HS-27A (cell line): ENCODE measurements at places on chromosomes 13 and 19.

GRCh38 chr19:12796146-12797071 lies 5.1 kb downstream of the JUNB start:
- DNase-seq = no peak

- no peak for DNase-seq
Observed at GRCh38 chr19:383922-384798, 24.8 kb downstream of the C2CD4C start.

GRCh38 chr13:91701975-91702374 lies 303.6 kb downstream of the GPC5 start:
- DNase-seq = no peak

DNA sequence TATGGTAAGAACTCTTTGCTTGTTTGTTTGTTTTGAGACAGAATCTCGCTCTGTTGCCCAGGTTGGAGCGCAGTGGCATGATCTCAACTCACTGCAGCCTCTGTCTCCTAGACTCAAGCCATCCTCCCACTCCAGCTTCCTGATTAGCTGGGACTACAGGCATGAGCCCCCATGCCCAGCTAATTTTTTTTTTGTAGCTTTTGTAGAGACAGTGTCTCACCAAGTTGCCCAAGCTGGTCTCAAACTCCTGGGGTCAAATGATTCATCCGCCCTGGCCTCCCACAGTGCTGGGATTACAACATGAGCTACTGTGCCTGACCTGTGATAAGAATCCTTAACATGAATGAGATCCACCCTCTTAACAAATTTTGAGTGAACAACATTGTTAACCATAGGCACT lies 183.9 kb upstream of the TSHZ3 start:
- DNase-seq = no peak

- DNase-seq = no peak
Observed at GRCh38 chr19:573519-573825, 1.1 kb downstream of the BSG start.

DNA sequence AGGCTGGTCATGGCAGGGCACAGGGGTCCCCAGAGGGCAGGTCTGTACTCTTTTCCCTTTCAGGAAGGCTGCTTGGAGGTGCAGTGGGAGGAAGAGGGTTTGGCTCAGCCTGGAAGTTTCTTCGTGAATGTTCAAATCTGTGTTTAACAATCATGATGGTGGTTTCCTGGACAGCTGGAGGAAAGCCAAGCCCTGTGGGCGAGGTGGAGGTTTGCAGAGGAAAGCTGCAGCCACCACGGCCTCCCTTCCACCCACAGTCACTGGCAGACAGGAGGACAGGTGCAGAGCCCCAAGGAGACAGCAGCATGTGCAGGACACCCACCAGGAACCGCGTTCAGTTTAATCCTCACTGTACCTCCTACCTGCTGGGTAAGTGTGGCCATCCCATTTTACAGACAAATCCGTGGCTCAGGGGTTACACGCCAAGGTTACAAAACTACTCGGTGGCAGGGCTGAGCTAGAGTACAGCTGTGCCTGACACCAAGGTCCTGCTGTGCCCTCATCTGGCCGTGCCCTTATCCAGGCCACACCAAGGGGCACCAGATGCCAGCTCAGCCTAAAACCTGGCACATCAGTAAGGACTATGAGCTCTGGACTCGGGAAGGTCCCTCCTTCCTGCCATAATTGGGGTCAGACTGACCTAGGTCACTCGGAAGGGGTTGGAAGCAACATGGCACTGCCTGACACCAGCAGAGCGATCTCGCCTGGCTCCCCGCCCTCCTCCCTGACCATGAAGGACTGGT lies 34.1 kb downstream of the SUGP2 start:
- DNase-seq = no peak

GRCh38 chr13:43574605-43575004 lies 212.2 kb downstream of the ENOX1 start:
- no peak for DNase-seq

DNA sequence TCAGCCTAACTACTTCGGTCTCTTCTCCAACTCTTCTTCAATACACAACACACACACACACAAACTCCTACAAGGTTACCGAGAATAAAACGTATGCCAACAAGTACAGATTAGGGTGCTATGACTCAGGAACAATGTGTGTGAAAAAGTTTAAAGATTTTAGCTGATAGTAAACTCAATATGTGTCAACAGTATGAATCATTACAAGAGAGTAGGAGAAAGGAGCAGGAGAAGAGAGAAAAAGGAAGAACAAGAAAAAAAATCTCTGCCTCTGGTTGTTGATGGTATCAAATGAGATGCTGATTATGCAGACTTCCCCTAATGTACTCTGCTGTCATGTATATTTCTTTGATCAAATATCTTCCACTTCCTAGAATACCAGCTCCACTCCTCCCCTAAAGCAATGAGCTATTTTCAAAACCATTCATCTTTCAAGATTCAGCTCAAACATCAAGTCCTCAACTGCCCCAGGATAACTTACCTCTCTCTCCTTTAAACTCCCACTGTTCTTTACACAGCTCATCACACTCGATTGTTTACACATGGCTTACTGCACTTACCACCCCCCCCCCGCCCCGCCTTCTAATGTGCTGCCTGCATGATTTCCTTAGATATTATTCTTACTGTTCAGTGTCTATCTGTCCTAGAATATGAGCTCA lies 95.6 kb downstream of the FAM216B start:
- no peak for DNase-seq

- no peak for DNase-seq
Observed at GRCh38 chr13:74270018-74270417, 135.8 kb upstream of the KLF12 start.

- DNase-seq = no peak
Observed at GRCh38 chr13:98783856-98784478, 31.5 kb upstream of the SLC15A1 start.

GRCh38 chr19:41445575-41445974 lies 2.6 kb downstream of the ERICH4 start:
- DNase-seq = no peak

DNA sequence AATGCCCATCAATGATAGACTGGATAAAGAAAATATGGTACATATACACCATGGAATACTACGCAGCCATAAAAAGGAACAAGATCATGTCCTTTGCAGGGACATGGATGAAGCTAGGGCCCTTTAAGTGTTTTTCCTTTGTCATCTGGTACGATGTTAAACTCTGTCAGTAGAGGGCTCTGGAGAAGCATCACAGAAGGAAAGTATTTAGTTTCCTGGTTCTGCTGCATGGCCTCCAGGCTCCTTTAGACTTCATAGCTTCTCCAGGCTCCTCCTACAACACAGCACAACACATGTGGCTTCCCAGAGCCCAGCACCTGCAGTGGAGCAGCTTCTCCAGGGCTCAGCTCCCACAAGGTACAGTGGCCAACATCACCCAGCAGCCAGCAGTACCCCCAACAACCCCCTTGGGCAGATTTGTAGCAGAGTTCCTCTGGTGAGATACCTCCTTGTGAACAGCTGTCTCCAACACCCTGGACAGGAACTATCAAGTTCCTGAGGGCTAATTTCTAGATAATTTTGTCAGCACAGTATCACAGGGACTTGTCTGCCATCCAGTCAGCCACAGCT lies 63.4 kb downstream of the KCTD12 start:
- DNase-seq = no peak

DNA sequence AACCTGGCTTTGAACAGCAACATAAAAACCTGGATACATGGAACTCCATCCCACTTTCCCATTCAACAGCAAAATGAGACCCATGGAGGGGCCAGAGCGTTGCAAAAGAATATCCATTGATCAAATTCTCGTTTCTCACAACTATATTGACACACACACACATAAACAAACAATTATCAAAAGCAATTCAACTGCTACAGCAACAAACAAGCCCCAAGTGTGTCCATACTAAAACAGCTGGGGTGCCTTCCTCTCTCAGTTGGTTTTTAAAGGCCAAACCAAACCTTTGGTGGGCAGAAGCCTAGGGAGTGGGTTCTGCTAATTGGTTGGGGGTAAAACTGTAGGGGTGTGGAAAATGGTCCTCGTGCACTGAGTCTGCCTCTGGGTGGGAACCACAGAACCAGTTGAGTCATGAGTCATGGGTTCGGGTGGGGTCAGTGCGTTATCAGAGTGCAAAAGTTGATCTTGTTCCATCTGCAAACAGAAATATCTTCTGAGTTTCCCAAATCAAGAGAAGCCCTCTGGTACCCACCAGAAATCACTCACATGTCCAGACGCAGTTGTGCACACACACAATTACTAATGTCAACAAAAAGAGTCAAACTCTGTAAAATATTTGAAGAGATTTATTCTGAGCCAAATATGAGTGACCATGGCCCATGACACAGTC lies 18.5 kb downstream of the GPR42 start:
- DNase-seq = no peak

- DNase-seq = no peak
Observed at GRCh38 chr13:32297206-32297605, 18.0 kb downstream of the ZAR1L start.

- no peak for DNase-seq
Observed at GRCh38 chr19:33259539-33259938, 33.9 kb upstream of the SLC7A10 start.

DNA sequence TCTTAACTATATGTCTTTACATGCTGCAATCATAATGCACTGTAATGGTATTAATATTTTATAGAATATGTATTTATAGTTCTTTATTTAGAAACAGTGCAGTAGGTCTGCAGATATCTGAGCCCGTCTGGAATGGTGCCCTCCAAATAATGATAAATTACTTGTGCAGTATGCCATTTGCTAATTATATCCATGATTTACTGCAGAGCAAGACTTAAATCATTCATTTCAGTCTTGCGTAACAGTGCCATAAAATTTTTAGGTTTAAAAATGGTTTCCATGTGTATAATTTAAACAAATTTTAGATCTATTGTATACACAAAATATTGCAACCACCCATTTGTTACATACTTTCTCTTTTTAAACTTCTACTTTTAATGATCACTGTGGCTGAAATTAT lies 175.1 kb downstream of the ZNF536 start:
- no peak for DNase-seq

GRCh38 chr19:38842439-38843174 lies 7.2 kb downstream of the HNRNPL start:
- no peak for DNase-seq

- no peak for DNase-seq
Observed at GRCh38 chr19:37979547-37980082, 72.6 kb downstream of the SIPA1L3 start.

DNA sequence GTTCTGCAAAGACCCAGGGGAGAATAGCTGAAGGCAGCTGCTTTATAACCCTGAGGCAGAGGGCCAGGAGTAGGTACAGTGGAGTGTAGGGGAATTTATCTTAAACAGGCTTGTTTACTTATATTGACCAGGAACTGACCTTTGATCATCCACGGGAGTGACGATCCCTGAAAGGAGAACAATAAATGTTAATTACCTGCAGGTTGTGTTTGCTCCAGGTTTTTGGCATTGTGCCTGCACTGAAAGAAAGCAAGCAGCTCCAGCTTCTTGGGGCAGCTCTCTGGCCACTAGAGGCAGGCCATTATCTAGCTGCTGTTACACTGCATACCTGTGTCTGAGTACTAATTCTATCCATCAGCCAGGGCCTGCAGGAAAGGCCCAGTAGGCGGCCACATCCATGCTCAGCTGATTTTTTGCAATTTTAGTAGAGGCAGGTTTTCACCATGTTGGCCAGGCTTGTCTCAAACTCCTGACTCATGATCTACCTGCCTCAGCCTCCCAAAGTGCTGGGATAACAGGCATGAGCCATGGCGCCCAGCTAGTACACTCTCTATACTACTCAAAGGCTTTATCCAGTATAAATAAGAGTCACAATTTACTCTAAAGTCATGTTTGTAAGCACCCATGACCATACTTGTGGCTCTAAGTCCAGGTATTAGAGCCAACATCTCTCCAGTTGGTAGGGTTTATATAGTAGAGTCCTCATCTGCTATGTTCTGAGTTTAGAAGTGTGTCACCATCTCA lies 8.5 kb upstream of the ZNF91 start:
- DNase-seq = no peak

GRCh38 chr13:25375727-25376358 lies 4.1 kb downstream of the ATP8A2 start:
- DNase-seq = no peak

GRCh38 chr13:48641404-48641803 lies 12.3 kb upstream of the CYSLTR2 start:
- DNase-seq = no peak

DNA sequence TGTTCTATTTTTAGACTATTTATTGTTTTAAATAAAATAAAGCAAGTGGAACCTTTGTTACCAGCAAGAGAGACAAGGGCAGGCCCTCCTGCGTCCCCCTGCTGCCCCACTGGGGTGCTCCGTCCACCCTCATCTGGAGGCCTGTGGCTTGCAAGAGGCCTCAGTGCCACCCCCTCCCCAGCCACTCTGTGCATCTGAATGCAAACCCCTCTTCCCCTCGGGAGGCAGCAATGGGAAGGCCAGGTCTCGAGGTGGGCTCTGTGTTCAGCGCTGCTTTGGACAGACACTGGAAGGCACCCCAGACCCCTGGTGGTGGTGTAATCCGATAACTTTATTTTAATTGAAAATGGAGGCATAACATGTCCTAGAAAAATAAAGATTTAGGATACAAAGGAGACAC lies 4.6 kb downstream of the SIX5 start:
- no peak for DNase-seq

- no peak for DNase-seq
Observed at GRCh38 chr19:29273000-29273640, 60.2 kb upstream of the UQCRFS1 start.

GRCh38 chr13:84946192-84946591 lies 853.0 kb downstream of the SLITRK6 start:
- DNase-seq = no peak

DNA sequence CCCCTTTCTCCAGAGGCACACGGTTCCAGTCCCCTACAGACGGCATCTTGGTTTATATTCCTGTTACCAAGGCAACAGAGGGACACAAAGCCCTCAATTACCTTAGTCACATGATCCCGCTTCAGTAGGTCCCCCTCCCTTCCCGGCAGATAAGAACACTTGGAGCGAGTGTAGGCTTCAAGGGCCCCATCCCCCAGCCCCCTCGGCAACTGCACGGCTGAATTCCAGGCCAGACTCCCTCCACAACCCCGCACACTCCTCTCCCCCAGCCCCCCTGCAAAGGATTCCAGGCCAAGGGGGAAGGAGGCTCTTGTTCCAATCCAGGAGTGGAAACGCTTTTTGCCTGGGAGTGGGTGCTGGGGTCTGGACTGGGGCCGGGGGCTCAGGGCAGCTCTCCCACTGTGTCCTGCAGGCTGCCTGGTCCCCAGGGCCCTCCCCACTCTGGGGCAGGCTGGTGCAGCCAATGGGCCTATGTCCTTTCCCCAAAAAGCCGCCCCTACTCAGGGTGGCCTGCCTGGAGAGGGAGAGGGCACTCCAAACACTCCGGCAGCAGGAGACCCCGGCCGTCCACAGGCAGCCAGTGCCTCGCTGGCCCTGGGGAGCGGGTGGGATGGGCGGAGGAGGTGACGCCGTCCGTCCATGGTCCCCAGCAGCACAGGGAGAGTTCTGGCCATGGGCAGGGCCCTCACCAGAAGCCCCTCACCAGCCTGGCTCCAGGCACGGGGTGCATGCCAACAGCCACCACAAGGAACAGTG lies 62.6 kb downstream of the MLLT1 start:
- DNase-seq = no peak
